ENCODE measurements at places on chromosomes 12 and 14.
A peak's percentile ranks its signal among the peaks of the same experiment; 100 is the strongest.

GRCh38 chr12:108559748-108560147 is 1.2 kb downstream of the SART3 start:
- DNase-seq, result no peak

DNA sequence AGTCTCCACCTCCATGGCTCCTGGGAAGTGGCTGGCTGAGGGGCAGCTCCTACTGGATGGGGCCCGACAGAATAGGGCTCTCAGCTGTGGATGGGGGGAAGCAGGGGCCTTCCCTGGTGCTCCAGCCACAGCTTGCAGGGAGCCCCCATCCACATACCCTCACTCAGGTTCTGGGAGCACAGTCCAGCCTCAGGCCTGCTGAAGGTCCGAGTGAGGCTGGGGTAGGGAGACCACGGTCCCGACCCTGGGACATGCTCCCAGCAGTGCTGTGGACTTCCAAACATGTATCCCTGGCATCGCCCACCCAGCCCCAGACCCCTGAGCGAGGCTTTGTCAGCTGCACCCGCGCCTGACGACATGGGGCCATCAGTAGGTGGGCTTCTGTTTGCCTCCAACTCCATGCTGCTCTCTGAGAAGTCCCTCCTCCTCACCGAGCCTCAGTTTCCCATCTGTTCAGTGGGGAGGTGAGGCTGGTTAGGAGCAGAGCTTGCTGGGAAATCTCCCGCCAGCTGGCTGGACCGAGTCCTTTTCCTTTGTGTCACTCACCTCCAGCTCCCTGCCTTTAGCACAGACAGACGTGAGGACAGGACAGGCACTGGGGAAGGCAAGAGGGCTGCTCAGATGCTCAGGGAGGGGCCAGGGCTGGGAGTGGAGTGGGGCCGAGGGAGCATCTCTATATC is 9.1 kb upstream of the ATG101 start:
- no peak for DNase-seq

DNA sequence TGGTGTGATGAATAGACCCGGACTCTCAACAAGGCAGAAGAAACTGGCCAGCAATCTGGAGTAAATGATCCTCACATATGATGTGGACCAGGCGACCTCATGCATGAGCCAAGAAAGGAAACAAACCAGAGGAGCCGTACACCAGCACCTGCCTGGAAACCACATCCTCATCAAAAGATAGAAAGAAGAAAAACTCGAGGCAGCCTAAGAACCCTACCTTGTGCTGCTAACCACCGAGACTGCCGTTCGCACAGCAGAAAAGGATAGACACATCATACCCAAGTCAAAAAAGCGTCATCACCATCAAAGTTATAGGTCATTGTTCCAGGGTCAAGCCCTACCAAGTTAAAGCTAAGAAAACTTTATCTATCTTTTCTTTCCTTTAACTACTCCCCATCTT is 66.7 kb downstream of the RESF1 start:
- DNase-seq, result no peak

DNA sequence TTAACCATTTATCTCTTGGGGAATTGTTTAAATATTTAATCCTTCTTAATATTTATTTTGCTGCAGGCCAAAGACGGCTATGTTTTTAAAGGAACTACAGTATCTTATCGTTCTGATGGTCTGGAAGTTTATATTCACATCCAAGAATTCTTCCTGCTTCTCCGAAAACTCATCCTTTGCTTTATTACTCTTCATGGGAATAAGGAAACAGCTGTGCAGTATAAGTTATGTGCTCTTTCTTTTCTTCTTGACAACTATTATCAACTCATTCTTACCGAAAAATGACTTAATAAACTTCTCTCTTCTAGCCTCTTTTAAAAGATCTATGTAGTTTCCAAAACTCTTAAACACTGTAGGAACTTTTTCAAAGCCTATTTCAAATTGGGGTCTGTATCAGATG is 335.6 kb upstream of the NOVA1 start:
- no peak for DNase-seq

DNA sequence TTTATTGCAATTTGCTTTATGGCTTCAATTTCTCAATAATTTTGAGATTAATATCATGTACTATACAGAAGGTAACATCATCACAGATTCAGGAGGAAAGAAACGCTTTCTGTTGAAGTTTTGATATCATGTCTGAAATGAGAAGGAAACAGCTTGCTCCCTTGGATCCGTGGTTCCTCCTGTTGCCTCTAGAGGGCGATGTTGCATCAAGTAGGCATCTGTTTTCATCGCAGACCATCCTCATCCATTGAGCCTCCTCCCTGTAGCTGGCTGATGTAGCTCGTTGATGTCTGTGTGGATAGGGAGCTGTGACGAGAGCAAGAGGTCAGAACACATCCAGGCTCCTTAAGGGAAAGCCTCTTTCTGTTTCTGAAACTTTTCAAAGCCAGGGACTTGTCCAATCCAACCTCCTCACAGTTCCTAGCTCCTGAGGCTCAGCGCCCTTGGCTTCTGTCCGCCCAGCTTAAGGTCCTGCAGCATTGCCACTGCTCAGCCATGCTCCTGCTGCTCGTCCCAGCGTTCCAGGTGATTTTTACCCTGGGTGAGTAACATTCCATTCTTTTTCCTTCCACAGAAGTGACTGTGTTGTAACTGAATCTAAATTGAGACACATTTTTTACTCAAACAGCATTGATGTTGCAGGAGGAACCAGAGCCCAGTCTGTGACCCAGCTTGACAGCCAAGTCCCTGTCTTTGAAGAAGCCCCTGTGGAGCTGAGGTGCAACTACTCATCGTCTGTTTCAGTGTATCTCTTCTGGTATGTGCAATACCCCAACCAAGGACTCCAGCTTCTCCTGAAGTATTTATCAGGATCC is 304.8 kb upstream of the OR4E1 start:
- peak; percentile 27 for DNase-seq

Measured in activated CD8-positive, alpha-beta memory T cell treated with anti-CD3 and anti-CD28 coated beads for 4 hours (primary cell).